ENCODE measurements at places on chromosomes 6 and 20.
A peak's percentile ranks its signal among the peaks of the same experiment; 100 is the strongest.

DNA sequence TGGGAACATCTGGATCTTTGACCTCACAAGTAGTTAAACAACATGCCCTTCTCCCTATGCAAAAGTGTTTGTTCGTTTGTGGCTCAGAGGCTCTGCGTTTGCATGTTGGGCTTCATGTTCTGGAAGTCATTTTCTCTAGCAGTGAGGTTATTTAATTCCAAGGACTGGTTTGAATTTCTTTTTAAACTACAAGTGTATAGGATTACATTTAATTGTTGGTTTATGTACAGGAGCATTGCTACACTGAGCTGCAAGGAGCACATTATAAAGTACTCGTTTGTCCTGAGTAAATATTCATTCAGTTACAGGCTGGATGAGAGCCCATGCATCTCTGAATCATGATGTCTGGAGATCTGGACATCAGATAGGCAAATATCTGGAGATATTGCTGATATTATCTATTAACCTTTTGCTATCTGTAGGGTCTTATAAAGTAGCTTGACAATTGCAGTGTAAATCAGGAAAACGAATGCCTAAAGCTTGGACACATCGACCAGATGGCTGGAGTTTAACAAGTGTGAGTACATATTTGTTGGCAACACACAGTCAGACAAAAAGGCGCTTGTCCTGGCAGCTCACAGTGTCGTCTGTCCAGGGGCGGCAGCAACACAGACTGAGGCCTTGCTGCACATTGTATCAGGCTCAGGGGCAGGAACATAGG lies 84.6 kb downstream of the PDE7B start:
- peak; percentile 27 for DNase-seq

GRCh38 chr20:9789131-9789530 lies 49.7 kb downstream of the PAK5 start:
- DNase-seq, result no peak

- DNase-seq, result no peak
Observed at GRCh38 chr6:110786271-110786670, 29.0 kb downstream of the CDK19 start.

DNA sequence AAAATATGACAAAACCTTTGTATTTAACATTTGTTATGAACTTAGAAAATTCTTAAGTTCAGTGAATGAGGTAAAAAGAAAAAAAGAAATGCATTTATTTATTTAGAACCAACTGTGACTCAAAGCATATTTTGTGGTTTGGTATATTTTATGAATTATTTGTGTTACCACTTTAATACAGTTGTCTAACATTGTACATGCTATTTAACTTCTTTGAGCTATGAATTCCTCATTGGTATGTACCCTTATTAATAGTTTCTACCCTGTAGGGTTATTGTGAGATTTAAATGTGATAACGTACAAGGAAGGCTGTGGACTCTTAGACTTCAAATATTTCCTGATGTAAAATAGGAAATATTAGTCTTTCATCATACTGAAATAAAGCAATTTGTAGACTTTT lies 162.6 kb downstream of the MMUT start:
- no peak for DNase-seq

DNA sequence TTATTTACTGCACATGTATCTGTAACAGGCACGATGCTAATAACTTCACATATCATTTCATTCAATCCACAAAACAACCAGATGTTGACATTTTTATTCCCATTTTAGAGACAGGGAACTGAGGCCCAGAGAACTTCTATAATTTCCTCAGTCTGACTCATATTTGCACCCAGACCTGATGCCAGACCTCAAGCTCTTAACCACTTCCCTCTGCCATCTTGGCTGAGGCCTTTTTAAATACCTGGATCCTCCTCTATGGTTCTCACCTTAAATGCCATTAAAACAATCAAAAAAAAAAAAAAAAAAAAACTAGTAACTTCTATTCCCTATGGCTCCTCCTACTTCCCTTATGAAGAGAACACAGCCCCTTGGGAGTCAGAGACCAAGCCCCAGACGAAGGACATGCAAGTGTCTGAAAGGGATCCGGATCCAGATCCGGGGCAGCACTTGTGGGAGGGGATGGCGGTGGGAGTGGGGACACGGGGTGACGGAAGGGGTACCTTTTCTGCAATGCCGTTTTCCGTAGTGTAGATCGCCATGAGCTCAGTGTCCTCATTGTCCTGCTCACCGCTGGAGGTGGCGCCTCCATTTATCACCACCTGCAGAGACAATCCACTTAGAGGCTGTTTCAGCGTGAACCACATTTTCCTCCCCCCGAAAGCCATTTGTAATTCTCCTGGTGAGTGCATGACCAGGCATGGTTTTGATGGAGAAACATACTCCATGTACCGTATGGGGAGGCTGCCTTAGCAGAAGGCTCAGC lies 88.7 kb downstream of the SLC23A2 start:
- DNase-seq, result no peak

GRCh38 chr6:148445620-148446019 lies 103.0 kb downstream of the SASH1 start:
- peak; percentile 25 for DNase-seq

GRCh38 chr6:82118150-82118562 lies 129.4 kb downstream of the IBTK start:
- DNase-seq, result peak; percentile 18

DNA sequence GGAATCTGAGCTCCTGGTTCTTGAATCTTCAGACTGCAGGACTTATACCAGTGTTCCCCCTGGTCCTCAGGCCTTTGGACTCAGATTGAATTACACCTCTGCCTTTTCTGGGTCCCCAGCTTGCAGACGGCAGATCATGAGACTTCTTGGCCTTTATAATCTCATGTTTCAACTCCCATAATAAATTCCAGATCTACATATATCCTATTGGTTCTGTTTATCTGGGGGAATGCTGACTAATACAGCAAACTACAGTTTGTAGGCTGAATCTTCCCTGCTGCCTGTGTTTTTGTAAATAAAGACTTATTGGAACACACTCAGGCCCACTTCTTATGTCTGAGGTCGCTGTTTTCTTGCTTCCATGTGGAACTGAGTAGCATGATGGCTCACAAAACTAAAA lies 184.7 kb downstream of the HDGFL1 start:
- DNase-seq, result no peak

GRCh38 chr6:17536586-17536985 lies 63.5 kb upstream of the FAM8A1 start:
- no peak for DNase-seq

DNA sequence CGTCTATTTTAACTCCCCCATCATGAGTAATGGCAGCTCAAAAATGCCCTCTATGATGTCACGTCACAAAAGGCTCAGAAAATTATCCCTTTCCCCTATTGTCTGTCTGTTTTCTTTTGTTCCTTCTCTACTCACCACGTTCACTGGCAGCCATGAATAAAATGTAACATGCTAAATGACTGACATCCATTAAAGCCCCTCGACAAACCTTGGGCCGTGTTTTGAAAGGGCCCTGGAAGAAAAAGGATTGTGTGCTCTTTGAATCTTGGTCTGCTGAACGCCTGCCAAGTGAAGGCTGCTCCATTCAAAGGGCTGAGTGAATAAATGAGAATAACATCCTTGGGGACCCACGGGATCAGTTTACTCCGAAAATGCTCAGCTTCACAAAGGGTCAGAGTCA lies 118.7 kb downstream of the RPS12 start:
- DNase-seq, result no peak

DNA sequence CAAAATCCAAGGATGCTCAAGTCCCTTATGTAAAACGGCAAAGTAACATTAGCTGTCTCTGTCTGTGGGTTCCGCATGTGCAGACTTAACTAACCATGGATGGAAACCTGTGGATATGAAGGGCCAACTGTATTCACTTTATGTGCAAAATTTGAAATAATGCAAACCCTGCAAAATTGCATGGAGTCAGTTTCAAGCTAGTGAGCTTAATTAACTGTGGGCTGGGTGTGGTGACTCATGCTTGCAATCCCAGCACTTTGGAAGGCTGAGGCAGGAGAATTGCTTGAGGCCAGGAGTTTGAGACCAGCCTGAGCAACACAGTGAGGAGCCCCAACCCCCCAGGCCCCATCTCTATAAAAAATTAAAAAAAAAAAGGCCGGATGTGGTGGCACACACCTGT lies 81.4 kb downstream of the ANKS1A start:
- DNase-seq, result no peak

DNA sequence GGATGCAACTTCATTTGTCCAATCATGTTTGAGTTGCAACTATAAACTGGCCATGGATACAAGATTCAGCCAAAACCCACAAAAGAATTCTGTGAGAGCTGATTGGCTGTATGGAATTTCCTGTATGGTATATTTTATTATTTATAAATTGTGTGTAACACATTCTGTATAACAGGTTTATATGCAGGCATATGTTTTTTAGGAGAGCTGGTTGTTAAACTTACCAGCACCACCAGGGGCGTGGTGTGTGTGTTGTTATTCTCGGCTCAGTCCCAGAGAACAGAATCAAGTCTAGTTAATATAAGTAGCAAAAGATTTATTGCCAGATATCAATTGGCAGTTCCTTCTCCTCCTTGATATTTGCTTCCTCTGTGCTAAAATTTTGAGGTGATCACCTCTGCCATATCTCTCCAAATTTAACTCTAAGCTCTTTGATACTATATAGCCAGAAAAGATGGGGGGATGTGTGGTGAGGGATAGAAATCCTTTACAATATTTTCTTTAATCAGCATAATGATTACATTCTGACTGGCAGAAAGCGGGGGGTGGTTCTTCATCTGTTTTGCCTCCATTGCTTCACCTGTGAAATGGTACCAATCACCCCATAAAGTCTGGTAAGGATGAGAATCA lies 22.9 kb downstream of the CNBD2 start:
- DNase-seq, result peak; percentile 50

GRCh38 chr6:1065986-1066385 lies 245.9 kb upstream of the FOXQ1 start:
- no peak for DNase-seq

GRCh38 chr20:63627129-63627750 lies 339 bp upstream of the GMEB2 start:
- peak; percentile 93 for DNase-seq

- peak; percentile 77 for DNase-seq
Observed at GRCh38 chr6:148972481-148972880, 225.7 kb downstream of the UST start.

DNA sequence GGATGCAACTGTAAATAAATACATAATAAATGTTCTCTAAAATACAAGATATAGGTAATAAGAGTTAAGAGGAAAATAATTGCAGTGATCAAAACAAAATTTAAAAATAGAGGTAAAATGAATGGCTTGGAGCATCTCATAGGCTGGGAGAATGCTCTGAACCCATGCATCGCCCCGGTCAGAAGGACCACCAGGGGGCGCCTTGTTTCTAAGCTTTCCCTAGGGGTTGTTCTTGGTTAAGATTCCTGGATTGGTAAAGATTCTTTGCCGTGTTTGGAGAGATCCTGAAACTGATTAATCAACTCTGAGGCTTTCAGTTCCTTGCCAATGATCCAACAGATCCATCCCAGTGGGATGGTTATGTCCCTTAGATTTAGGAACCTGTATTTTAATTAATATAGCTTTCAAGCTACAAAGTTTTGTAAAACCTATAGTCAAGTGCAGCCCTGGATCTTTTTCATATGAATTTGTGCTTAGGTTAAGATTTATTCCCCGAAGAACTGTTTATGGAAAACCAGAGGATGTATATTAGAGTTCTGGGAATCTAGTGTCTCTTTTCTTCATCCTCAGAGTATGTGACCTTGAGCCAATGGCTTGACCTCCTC lies 45.3 kb upstream of the PRELID3B start:
- peak; percentile 77 for DNase-seq

GRCh38 chr6:169702840-169703246 lies 917 bp downstream of the C6orf120 start:
- no peak for DNase-seq

GRCh38 chr6:2454180-2454579 lies 208.8 kb upstream of the GMDS start:
- DNase-seq, result no peak

- no peak for DNase-seq
Observed at GRCh38 chr6:14406614-14407331, 289.2 kb downstream of the CD83 start.

GRCh38 chr6:112927641-112928320 lies 580.7 kb downstream of the RFPL4B start:
- DNase-seq, result no peak

DNA sequence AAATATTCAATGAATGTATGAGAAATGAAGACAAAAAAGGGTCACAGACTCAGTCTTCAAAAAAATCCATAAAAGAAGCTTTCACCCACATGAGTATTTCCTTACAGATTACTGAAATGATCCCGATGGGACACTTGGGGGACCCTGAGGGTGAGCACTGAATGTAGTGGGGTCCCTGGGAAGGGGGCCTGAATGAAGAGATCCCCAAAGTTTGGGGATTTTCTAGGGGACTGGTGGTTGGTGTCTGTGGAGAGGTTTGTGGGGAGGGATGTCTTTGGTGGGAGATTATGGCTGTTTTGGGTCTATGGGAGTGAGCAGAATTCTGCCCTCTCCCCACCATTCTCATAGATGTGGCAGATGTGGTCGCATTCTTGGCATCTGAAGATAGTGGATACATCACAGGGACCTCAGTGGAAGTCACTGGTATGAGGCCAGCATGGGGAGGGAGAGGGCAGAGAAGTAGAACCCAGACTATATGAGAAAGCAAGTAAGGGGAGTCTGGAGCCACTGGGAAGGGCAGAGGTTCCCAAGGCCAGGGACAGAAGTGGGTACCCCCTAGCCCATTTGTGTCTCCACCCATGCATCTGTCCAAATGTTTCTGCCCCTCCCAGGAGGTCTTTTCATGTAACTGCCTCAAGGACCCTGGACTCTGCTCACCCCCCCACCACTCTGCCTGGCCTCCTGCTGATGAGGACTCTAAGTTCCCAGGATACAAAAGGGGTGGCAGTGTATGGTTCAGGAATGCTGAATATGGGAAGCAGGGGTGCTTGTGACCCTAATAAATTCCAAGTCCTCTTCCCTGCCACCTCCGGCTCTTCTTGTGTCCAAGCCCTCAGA lies 1.8 kb downstream of the HSD17B8 start:
- DNase-seq, result no peak

- DNase-seq, result peak; percentile 60
Observed at GRCh38 chr20:3710703-3711483, 1.5 kb downstream of the SIGLEC1 start.

DNA sequence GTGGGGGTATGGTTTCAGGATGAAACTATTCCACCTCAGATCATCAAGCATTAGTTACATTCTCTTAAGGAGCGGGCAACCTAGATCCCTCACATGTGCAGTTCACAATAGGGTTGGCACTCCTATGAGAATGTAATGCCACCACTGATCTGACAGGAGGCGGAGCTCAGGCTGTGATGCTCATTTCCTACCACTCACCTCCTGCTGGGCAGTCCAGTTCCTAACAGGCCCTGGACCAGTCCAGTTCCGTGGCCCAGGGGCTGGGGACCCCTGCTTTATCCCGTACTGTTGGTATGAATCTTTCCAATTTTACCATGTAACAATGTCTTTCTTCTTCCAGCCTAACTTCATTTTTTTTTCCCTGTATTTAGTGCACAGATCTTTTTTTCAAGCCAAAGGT lies 94.9 kb downstream of the OGFRL1 start:
- no peak for DNase-seq

GRCh38 chr20:278181-278580 lies 12.4 kb downstream of the C20orf96 start:
- no peak for DNase-seq

DNA sequence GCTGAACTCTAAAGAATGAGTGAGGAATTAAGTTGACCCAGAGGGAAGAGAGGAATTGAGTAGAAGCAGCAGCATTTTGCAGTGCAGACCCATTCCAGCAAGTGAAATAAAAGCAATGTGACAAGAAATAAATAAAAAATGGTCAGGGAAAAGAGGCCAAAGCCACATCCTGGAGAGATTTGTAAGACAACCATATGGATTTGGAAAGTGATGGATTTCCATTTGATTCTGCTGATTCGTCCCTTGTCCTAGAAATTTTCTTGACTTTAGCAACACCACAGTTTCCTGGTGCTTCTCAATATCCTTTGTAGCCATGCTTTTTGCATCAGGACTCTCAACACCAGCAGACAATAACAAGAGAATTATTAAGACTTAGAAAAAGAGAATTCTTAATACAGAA lies 29.8 kb downstream of the ANKEF1 start:
- no peak for DNase-seq
